ENCODE measurements at places on chromosomes 3 and 15. TPM values are rescaled to one million over a fixed set of nuclear protein-coding genes. Genes with fewer than 3 reads are reported as not detected.

DNA sequence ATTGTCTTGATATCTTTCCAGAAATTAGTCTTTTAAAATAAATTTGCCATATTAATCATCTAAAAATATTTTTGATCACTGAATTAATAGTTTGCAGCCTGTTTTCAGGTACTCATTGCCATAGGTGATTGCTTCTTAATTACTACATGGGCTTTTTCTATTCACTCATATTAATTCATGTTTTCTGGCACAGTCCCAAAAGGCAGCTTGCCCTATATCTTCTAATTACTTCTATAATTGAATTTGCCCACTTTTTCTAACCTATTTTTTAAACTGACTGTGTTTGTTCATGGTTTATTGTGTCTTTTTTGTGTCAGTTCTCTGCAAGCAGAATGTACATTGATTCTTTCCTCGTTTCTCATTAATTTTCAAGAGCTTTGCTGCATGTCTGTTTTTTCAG, 85.7 kb upstream of the SOX2 start:
- no peak overlapping the region for H3K4me3 ChIP-seq
- H3K27ac ChIP-seq = no peak overlapping the region
- no peak for DNase-seq

DNA sequence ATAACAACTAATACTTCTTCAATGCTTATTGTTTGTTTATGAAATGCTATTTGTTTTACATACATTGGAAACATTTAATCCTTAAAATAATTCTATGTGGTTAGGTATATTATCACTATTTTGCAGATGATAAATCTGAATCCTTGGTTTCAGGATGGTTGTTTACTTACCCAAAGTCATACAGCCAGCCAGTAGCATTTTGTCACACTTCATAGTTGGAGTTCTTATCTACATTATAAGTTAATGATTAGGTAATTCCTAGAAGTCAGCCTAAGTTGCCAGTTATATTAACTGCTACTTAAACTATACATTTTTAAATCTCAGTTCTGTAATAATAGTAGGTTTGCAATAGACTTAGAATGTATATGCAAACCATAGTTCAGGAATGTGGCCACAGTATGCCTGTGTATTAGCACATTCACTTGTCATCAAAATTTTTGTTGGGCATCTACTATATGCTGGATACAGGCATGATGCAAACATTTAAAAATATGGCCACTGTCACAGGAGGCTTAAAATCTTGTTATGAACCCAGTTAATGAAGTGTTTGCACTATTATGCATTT, 187.9 kb downstream of the UBE2E2 start:
- no peaks in the 10 kb centered on the region for H3K4me1 ChIP-seq
- no peak overlapping the region for H3K4me3 ChIP-seq
- H3K27ac ChIP-seq = no peak overlapping the region
- no peaks in the 10 kb centered on the region for H3K36me3 ChIP-seq
- H3K27me3 ChIP-seq = no peaks in the 10 kb centered on the region

The RTP1 gene
- not detected for total RNA-seq

GRCh38 chr15:62953496-62954045, 89.0 kb upstream of the TPM1 start:
- H3K4me1 ChIP-seq = no peaks in the 10 kb centered on the region
- H3K36me3 ChIP-seq = no peaks in the 10 kb centered on the region
- no peak overlapping the region for H3K27ac ChIP-seq
- H3K4me3 ChIP-seq = no peak overlapping the region

The SLC26A6 gene
- 25.1 TPM for total RNA-seq

GRCh38 chr15:78353093-78353492, 12.9 kb downstream of the CRABP1 start:
- no peak overlapping the region for H3K27ac ChIP-seq
- no peak overlapping the region for H3K4me3 ChIP-seq
- DNase-seq = no peak
- no peaks in the 10 kb centered on the region for H3K27me3 ChIP-seq
- H3K36me3 ChIP-seq = no peaks in the 10 kb centered on the region

- no peaks in the 10 kb centered on the region for H3K27me3 ChIP-seq
- no peaks in the 10 kb centered on the region for H3K4me1 ChIP-seq
- no peak overlapping the region for H3K27ac ChIP-seq
- no peak for DNase-seq
- H3K4me3 ChIP-seq = no peak overlapping the region
Measured at GRCh38 chr3:164095279-164095678, 983.0 kb downstream of the SI start.

DNA sequence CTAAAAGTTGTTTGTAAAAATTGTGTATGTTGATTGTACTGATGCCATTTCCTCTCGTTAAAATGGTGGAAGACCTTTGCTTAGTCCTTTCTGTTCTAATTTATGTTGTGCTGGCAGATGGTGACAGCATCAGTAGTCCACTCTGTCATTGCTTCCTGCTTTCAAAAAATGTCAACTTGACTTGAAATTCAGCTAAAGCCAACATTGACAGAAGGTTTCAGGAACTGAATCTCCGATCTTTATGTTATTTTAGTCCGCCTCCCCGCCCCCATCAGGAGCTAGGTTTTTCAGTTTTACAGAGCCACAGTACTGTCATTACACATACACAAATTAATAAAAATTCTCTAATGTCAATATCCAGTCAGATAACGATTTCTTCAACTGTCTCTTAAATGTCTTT, 1.5 kb downstream of the CEP63 start:
- peaks cover 6% of the 10 kb centered on the region for H3K36me3 ChIP-seq
- H3K27ac ChIP-seq = peak overlapping the region; percentile 92
- peaks cover 41% of the 10 kb centered on the region for H3K4me1 ChIP-seq
- no peak for DNase-seq

GRCh38 chr3:37506956-37507535, 332.7 kb upstream of the LRRFIP2 start:
- peaks cover 10% of the 10 kb centered on the region for H3K27me3 ChIP-seq
- H3K4me1 ChIP-seq = no peaks in the 10 kb centered on the region
- no peak overlapping the region for H3K4me3 ChIP-seq
- no peak for DNase-seq
- no peaks in the 10 kb centered on the region for H3K36me3 ChIP-seq

DNA sequence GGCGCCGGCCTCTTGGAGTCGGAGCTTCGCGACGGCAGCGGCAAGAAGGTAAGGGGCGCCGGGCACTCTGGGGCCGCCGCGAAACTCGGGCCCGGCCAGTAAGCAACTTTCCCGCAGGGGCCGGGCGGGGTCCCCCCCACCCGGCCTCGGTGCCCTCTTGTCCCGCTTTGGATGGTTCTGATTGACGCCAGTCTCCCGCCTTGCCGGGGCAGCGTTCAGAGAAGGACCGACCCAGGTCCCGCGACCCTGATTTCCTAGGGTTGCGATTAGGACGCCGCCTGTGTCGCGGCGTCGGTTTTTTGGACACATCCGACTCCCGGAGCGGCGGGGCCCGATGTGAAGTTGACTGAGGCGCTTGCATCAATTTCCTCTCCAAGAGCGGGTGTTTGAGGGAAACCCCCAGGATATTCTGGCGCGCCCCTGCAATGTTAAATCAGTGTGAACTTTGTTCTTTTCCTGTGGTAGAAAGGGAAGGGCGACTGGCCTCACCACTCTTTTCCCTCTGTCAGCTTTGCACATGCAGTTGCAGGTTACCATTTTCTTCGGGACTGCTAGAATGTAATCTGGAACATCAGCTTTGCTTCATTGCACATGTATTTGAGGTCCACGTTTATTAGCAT, 755 bp downstream of the PDE8A start:
- H3K36me3 ChIP-seq = no peaks in the 10 kb centered on the region
- no peaks in the 10 kb centered on the region for H3K27me3 ChIP-seq
- peaks cover 37% of the 10 kb centered on the region for H3K4me1 ChIP-seq

DNA sequence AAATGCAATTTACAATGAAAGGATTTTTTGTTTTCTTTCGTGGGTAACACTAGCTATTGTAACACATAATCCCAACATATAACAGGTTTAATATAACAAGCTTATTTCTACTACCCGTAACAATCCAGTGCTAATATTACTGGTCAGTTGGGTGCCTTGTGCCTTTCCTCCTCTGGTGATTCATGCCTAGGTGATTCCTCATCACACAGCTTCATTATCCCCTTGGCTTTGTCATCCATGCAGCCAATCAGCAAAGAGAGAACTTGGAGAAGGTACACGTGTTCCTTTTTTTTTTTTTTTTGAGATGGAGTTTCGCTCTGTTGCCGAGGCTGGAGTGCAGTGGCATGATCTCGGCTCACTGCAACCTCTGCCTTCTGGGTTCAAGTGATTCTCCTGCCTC, 30.7 kb downstream of the CHST14 start:
- peaks cover 21% of the 10 kb centered on the region for H3K27me3 ChIP-seq
- H3K4me3 ChIP-seq = no peak overlapping the region
- H3K4me1 ChIP-seq = no peaks in the 10 kb centered on the region
- no peak for DNase-seq
- H3K27ac ChIP-seq = no peak overlapping the region

GRCh38 chr3:32066686-32067085, 39.7 kb upstream of the GPD1L start:
- H3K36me3 ChIP-seq = no peaks in the 10 kb centered on the region
- no peaks in the 10 kb centered on the region for H3K4me1 ChIP-seq
- H3K4me3 ChIP-seq = no peak overlapping the region

- H3K4me1 ChIP-seq = no peaks in the 10 kb centered on the region
- no peaks in the 10 kb centered on the region for H3K36me3 ChIP-seq
- H3K27ac ChIP-seq = no peak overlapping the region
- no peak for DNase-seq
Measured at GRCh38 chr3:153448151-153448829, 286.3 kb downstream of the RAP2B start.

DNA sequence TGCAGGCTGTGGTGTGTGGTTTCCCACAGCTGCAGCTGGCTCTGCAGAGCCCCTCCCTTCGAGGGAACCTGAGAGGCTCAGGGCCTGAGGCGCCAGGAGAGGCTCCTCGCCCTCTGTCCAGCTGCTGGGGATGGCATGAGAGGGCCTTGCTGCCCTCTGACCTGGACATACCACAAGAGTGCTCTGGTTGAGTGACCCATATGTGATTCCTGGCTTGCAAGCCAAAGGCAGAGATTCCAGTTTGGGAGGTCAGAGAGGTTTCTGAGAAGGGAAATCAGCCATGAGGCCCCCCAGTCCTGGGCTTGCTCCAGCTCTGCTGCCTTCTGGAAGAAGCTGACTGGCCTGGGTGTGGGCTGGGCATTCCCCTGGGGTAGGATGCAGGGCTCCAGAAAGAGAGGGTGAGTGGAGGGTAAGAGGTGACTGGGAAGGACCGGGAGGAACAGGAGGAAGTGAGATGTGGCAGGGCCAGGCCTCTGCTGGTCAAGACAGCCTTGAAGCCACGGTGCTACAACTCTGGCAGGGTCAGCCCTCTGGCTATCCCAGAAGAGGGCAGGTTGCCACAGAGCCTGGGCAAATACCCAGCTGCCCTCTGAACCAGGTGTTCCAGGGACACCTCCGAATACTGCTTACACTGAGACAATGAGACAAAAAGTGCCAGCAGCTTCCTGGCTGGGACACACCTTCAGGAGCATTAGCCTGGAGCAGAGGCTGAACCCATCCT, 16.0 kb upstream of the SRP14 start:
- H3K4me3 ChIP-seq = no peak overlapping the region
- H3K36me3 ChIP-seq = no peaks in the 10 kb centered on the region
- H3K4me1 ChIP-seq = peaks cover 32% of the 10 kb centered on the region
- no peak for DNase-seq
- no peaks in the 10 kb centered on the region for H3K27me3 ChIP-seq
- H3K27ac ChIP-seq = no peak overlapping the region

The MAN2A2 gene
- 120 TPM for total RNA-seq

GRCh38 chr15:100095541-100096247, 246.1 kb downstream of the ADAMTS17 start:
- no peaks in the 10 kb centered on the region for H3K27me3 ChIP-seq
- H3K4me3 ChIP-seq = no peak overlapping the region
- no peaks in the 10 kb centered on the region for H3K4me1 ChIP-seq
- no peak overlapping the region for H3K27ac ChIP-seq

DNA sequence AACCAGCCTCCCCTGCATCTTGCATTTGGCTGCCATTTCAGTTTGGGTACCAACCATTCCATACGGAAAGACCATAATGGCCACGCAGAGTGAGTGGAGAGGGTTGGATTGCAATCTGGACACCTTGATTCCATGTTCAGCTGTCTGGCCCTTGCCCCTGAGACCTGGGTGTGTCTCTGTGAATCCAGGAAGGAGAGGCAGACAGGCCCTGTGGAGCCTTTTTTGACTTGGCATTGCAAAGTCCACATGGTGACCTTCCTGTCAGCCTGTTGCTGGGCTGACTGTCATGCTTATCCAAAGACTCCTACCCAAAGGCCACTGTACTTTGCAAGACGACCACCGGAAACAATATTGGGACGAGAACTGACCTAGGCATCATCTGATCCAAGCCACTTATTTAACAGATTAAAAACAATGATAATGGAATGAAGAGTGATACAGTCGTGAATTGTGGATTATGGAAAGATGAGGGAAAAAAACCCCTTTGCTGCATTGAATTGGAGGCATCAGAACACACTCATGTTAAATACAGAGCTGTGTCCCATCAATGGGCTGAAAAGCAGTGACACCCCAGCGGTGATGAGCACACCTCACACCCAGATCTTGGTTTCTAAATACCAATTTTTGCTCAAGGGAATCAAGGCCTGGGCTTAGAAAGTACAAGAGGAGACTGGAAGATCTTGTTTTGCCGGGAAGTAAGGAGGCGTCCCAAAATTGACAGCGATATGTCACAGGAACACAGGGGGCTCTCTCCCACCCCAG, 86.0 kb downstream of the LRRK1 start:
- H3K4me3 ChIP-seq = no peak overlapping the region
- peaks cover 14% of the 10 kb centered on the region for H3K4me1 ChIP-seq
- H3K27me3 ChIP-seq = peaks cover 3% of the 10 kb centered on the region
- H3K36me3 ChIP-seq = no peaks in the 10 kb centered on the region
- H3K27ac ChIP-seq = no peak overlapping the region

The SGO1 gene
- 2.1 TPM for total RNA-seq

Data from CD4-positive, CD25-positive, alpha-beta regulatory T cell (primary cell).